ENCODE measurements at places on chromosomes 3 and 15. TPM values are rescaled to one million over a fixed set of nuclear protein-coding genes. Genes with fewer than 3 reads are reported as not detected.

- H3K27ac ChIP-seq: peak overlapping the region; percentile 98
- H3K4me1 ChIP-seq: peaks cover 26% of the 10 kb centered on the region
- no peak for DNase-seq
- no peaks in the 10 kb centered on the region for H3K36me3 ChIP-seq
- H3K4me3 ChIP-seq: no peak overlapping the region
Measured at GRCh38 chr15:66840615-66841390, 138.8 kb downstream of the SMAD6 start.

DNA sequence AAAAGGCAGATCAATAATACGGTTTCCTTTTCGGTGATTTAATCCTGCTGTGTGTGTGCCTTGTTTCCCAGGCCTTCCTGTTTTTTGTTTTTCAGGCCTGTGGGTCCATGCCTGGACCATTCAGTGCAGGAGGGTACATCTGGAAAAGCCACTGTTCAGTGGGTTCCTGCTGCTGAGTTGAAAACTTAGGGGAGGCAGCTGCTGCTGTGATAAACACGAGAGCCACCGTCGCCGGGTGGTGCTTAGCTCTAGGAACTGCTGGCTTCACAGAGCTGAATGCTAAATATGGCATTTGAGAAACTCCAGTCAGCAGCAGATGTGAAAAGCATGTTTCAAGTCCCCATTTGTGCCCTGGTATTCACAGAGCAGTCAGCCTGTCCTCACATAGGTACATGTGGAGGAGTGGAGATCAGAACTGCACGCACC, 44.0 kb downstream of the SYNM start:
- H3K27me3 ChIP-seq: no peaks in the 10 kb centered on the region
- peaks cover 9% of the 10 kb centered on the region for H3K4me1 ChIP-seq
- H3K36me3 ChIP-seq: no peaks in the 10 kb centered on the region
- DNase-seq: no peak
- no peak overlapping the region for H3K27ac ChIP-seq

DNA sequence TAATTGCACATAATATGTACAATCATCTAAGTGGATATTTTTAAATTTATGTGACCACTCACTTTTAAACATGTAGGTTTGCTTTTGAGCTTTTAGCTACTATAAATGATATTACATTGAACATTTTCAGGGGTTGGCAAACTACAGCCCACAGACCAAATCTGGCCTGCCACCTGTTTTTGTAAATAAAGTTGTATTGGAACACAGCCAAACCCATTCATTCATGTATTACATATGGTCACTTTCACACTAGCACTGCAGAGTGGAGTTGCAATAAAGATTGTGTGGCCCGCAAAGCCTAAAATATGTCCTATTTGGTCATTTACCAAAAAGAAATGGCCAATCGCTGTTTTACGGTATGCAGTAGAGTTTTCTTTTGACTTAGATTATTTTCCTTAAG, 21.2 kb downstream of the CMTM7 start:
- H3K4me1 ChIP-seq: no peaks in the 10 kb centered on the region
- no peak overlapping the region for H3K4me3 ChIP-seq
- no peaks in the 10 kb centered on the region for H3K27me3 ChIP-seq

GRCh38 chr3:2198776-2199279, 100.2 kb downstream of the CNTN4 start:
- no peaks in the 10 kb centered on the region for H3K27me3 ChIP-seq
- H3K36me3 ChIP-seq: no peaks in the 10 kb centered on the region
- no peak overlapping the region for H3K27ac ChIP-seq
- no peak for DNase-seq
- no peaks in the 10 kb centered on the region for H3K4me1 ChIP-seq
- no peak overlapping the region for H3K4me3 ChIP-seq

GRCh38 chr3:25424614-25425013, 3.4 kb upstream of the RARB start:
- H3K27me3 ChIP-seq: no peaks in the 10 kb centered on the region
- peak overlapping the region; percentile 95 for H3K27ac ChIP-seq
- H3K4me1 ChIP-seq: peaks cover 45% of the 10 kb centered on the region
- no peaks in the 10 kb centered on the region for H3K36me3 ChIP-seq

- no peaks in the 10 kb centered on the region for H3K4me1 ChIP-seq
- DNase-seq: no peak
- H3K36me3 ChIP-seq: no peaks in the 10 kb centered on the region
- no peak overlapping the region for H3K27ac ChIP-seq
Measured at GRCh38 chr3:156495816-156496215, 59.1 kb downstream of the SSR3 start.

GRCh38 chr3:12706504-12707253, 42.8 kb upstream of the RAF1 start:
- no peaks in the 10 kb centered on the region for H3K4me1 ChIP-seq
- H3K27me3 ChIP-seq: no peaks in the 10 kb centered on the region
- H3K4me3 ChIP-seq: no peak overlapping the region
- H3K36me3 ChIP-seq: no peaks in the 10 kb centered on the region
- DNase-seq: peak; percentile 67
- no peak overlapping the region for H3K27ac ChIP-seq

DNA sequence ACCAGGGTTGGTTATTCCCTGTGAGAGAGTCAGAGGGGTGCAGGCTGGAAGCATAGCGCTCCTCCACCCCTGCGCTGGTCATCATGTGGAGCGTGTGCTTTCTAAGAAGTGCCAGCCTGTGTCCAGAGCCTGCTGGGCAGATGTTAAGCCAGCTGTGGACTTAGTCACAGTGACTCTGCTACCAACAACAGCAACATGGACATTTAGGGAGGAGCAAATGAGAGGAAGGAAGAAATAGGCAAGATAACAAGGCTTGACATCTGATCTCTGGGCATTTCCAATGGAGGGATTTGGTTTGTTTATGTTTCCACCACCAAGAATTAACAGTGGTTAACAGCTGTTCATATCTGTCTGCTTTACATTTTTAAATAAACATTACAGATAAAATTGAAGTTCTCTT, 36.4 kb upstream of the MYZAP start:
- H3K4me3 ChIP-seq: no peak overlapping the region
- no peak for DNase-seq
- no peaks in the 10 kb centered on the region for H3K36me3 ChIP-seq
- peak overlapping the region; percentile 97 for H3K27ac ChIP-seq
- no peaks in the 10 kb centered on the region for H3K27me3 ChIP-seq

GRCh38 chr15:81633889-81634288, 259.9 kb upstream of the TMC3 start:
- no peak overlapping the region for H3K27ac ChIP-seq
- no peak for DNase-seq
- H3K36me3 ChIP-seq: no peaks in the 10 kb centered on the region
- H3K4me1 ChIP-seq: no peaks in the 10 kb centered on the region
- H3K4me3 ChIP-seq: no peak overlapping the region

GRCh38 chr3:129052675-129053074, 7.9 kb upstream of the GP9 start:
- no peak overlapping the region for H3K4me3 ChIP-seq
- no peaks in the 10 kb centered on the region for H3K36me3 ChIP-seq
- peaks cover 27% of the 10 kb centered on the region for H3K4me1 ChIP-seq
- no peaks in the 10 kb centered on the region for H3K27me3 ChIP-seq
- DNase-seq: no peak

- peaks cover 13% of the 10 kb centered on the region for H3K4me1 ChIP-seq
- H3K36me3 ChIP-seq: no peaks in the 10 kb centered on the region
- H3K27me3 ChIP-seq: no peaks in the 10 kb centered on the region
- no peak overlapping the region for H3K4me3 ChIP-seq
- no peak overlapping the region for H3K27ac ChIP-seq
- no peak for DNase-seq
Measured at GRCh38 chr3:72232777-72233176, 447.8 kb upstream of the PROK2 start.

DNA sequence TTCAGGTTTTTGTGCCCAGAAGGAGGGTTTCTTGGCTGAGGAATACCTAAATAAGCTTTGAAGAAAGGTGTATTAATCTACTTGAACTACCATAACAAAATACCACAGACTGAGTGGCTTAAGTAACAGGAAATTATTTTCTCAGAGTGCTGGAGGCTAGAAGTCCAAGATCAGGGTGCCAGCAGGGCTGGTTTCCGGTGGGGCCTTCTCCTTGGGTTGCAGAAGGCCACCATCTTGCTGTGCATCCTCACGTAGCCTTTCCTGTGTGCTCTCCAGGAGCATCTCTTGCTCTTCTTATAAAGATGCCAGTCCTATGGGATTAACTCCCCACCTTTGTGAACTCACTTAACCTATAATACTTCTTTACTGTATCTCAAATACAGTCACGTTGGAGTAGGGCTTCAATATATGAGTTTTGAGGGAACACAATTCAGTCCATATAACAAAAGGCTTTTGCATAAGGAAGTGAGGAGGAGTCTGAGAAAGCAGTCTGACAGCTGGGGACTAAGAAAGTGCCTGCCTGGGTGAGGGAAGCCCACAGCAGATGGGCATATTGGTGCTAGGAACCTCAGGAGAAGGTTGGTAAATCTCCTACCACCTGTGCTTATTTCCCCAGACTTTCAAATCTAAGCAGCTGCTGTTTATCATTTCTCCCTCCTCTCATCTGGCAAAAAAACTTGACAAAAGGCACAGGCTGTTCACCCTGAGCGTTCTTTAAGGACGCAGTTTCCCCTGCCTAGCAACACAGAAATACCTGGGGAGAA, 89.6 kb upstream of the CBLB start:
- H3K4me3 ChIP-seq: no peak overlapping the region
- no peaks in the 10 kb centered on the region for H3K4me1 ChIP-seq
- no peak for DNase-seq
- H3K27me3 ChIP-seq: no peaks in the 10 kb centered on the region

DNA sequence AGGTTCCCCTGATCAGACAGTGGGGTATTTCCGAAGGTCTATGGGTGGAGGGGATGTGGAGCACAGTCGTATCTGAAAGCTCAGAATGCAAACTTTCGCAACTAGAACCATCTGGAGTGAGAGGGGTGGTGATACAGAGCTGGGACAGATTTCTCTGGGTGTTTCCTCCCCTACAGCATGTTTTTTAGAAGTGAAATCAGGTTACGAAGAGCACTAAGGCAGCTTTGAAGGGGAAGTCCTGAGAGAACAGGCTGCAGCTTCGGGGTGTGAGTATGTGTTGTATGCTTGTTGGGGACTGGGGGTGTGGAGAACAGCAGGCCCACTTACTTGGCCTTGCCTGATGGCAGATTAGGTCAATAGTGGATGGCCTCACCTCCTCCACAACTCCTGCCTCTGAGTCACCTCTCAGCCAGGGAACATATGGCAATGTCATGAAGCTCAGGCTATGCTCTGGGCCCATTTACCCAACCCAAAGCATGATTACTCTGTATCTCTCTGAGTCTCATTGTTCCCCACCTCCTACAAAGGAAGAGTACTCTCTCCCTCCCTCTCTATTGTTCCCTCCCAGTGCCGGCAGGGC, 107.2 kb upstream of the RASGRP1 start:
- no peaks in the 10 kb centered on the region for H3K36me3 ChIP-seq
- no peaks in the 10 kb centered on the region for H3K4me1 ChIP-seq
- H3K27ac ChIP-seq: no peak overlapping the region
- no peak overlapping the region for H3K4me3 ChIP-seq

DNA sequence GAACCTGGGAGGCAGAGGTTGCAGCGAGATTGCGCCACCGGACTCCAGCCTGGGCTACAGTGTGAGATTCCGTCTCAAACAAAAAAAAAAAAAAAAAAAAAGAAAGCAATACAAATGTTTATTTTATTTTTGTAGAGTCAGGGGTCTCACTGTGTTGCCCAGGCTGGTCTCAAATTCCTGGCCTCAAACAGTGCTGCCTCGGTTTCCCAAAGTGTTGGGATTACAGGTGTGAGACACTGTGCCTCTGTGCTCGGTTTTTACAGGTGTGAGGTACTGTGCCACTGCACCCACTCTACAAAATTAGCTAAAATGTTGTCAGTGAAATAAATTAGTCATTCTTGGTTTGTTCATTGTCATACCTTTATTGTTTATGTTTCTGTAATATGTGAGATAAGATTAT, 5.5 kb downstream of the PIAS1 start:
- H3K27me3 ChIP-seq: no peaks in the 10 kb centered on the region
- peaks cover 12% of the 10 kb centered on the region for H3K4me1 ChIP-seq
- no peaks in the 10 kb centered on the region for H3K36me3 ChIP-seq

DNA sequence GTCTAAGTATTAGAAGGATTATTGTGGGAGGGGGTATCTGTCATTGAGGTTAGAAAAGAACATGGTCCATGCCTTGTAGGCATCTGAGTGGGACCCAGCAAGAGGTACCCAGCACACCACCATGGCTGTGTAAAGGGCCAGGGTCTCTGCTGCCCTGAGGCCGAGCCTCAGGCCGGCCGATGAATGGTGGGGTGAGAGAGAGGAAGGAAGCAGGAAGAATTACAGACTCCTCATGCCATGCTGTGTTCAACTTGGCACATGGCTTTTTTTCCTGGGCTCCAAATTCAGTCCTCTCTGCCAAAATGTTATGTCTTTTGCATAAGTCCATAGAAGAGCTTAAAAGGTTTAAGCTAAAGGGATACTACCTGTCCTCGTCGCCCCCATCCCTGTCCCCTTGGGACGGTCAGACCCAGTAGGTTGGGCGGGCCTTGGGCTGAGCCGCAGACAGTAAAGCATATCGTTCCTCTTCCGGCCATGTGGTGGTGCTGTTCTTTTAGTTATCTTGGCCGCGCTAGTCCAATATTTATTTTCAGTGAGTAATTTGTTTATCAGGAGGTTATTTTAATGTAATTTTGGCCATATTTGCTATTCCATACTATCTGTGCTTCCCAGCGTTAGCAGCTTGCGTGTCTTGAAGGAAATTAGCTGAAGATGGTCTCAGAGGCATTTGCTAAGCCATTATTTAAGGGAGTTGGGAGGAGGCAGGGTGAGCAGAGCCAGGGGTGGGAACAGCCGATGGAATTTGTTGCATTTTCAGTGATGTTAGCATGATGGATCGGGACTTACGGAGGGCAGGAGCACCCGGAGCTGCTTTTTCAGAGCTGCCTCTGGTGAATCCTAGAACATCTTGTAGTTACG, 152.4 kb downstream of the AGBL1 start:
- no peak overlapping the region for H3K4me3 ChIP-seq
- no peak overlapping the region for H3K27ac ChIP-seq
- no peaks in the 10 kb centered on the region for H3K4me1 ChIP-seq
- peaks cover 27% of the 10 kb centered on the region for H3K27me3 ChIP-seq

- peaks cover 6% of the 10 kb centered on the region for H3K4me1 ChIP-seq
- peak; percentile 23 for DNase-seq
- no peaks in the 10 kb centered on the region for H3K27me3 ChIP-seq
- H3K4me3 ChIP-seq: no peak overlapping the region
- no peaks in the 10 kb centered on the region for H3K36me3 ChIP-seq
- peak overlapping the region; percentile 59 for H3K27ac ChIP-seq
Measured at GRCh38 chr15:71410347-71410746, 295.1 kb downstream of the THSD4 start.

DNA sequence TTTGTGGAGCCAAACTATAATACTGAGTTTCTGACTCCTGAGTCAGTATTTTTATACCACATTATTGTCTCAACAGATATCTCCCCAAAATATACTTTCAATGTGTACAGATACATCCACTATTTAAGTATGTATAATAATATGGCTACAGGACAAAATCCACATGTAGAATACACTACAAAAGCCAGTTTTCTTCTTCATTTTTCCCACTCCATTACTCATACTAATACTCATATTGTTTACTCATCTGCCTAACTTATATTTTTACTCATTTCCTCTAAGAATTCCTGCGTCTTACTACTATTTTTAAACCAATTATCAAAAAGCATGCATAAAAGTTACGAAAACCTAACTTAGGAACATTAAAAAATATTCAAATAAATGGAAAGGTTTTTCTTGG, 440.8 kb downstream of the ZNF385D start:
- H3K4me1 ChIP-seq: no peaks in the 10 kb centered on the region
- no peaks in the 10 kb centered on the region for H3K27me3 ChIP-seq
- H3K4me3 ChIP-seq: no peak overlapping the region
- no peaks in the 10 kb centered on the region for H3K36me3 ChIP-seq
- DNase-seq: no peak
- H3K27ac ChIP-seq: no peak overlapping the region

- no peak overlapping the region for H3K27ac ChIP-seq
- H3K36me3 ChIP-seq: no peaks in the 10 kb centered on the region
- DNase-seq: no peak
- no peaks in the 10 kb centered on the region for H3K27me3 ChIP-seq
- no peak overlapping the region for H3K4me3 ChIP-seq
Measured at GRCh38 chr15:77235566-77235965, 164.7 kb upstream of the TSPAN3 start.

Gene MST1R
- total RNA-seq: 8.7 TPM

Gene CSPG4
- 6.4 TPM for total RNA-seq

Gene GALNT15
- total RNA-seq: 1.9 TPM

All from hepatocyte (in vitro differentiated cells).